LHCN-M2 (cell line): ENCODE measurements at places on chromosomes 4 and X. TPM values are rescaled to one million over a fixed set of nuclear protein-coding genes. Genes with fewer than 3 reads are reported as not detected.

The KIAA1210 gene
- not detected in 2 replicates for total RNA-seq

The CNKSR2 gene
- 0.06 TPM in 1 of 2 replicates, not detected in the other for total RNA-seq

The PRKG2 gene
- 0.06 TPM in 2 replicates for total RNA-seq

The C4orf50 gene
- total RNA-seq = not detected in 2 replicates

The UCP1 gene
- not detected in 2 replicates for total RNA-seq
